ENCODE measurements at places on chromosomes 7 and 10.

DNA sequence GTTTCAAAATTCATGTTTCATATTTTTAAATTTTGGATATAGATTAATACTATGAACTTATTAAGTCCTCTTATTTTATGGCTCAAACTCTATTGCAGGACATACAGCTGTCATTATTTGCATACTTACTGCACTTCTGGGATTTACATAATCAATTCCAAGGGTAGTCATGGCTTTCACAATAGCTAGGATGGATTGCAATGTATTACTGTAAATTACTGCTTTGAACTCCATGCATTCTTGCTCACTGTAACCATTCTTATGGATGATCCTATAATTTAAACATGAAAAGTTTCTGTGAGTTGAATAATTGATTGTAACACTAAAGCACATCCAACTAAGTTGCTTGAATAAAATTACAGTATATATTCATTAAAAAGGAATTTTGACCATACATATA is 23.5 kb downstream of the GNAT3 start:
- DNase-seq: no peak

GRCh38 chr7:107118109-107118900 is 50.5 kb upstream of the HBP1 start:
- DNase-seq: no peak

GRCh38 chr7:147413557-147413870 is 1177.1 kb upstream of the C7orf33 start:
- DNase-seq: no peak

- no peak for DNase-seq
These were observed 25.6 kb upstream of the ZC3HAV1L start for GRCh38 chr7:139061416-139061815.

- DNase-seq: no peak
These were observed 108.8 kb downstream of the GLRX3 start for GRCh38 chr10:130244928-130245495.

- DNase-seq: no peak
These were observed 151.4 kb upstream of the CALCR start for GRCh38 chr7:93725954-93726353.

DNA sequence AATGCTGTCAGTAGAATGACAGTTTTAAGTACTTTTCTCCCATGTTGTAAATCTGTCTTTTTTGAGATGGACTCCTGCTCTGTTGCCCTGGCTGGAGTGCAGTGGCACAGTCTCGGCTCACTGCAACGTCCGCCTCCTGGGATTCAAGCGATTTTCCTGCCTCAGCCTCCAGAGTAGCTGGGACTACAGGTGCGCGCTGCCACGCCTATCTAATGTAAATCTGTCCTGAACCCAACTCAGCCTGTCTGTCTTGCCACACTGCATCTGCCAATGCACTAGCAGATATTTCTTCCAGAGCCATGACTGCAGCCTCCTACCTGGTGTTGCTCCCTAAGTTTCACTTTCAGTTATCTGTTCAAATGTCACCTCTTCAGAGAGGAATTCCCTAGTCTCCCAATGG is 264.1 kb downstream of the PHF14 start:
- DNase-seq: no peak

GRCh38 chr7:48207155-48207675 is 36.0 kb downstream of the ABCA13 start:
- DNase-seq: no peak

GRCh38 chr10:47137311-47137851 is 162.6 kb upstream of the GDF10 start:
- DNase-seq: no peak

- DNase-seq: no peak
These were observed 384.9 kb upstream of the PFKP start for GRCh38 chr10:2682491-2682890.

- peak; percentile 49 for DNase-seq
These were observed 52.0 kb upstream of the SMNDC1 start for GRCh38 chr10:110356628-110357245.

GRCh38 chr7:90701021-90701420 is 104.9 kb downstream of the CDK14 start:
- no peak for DNase-seq

GRCh38 chr10:19971343-19972052 is 155.3 kb downstream of the PLXDC2 start:
- no peak for DNase-seq

- DNase-seq: no peak
These were observed 589.3 kb downstream of the NRG3 start for GRCh38 chr10:82464191-82464818.

DNA sequence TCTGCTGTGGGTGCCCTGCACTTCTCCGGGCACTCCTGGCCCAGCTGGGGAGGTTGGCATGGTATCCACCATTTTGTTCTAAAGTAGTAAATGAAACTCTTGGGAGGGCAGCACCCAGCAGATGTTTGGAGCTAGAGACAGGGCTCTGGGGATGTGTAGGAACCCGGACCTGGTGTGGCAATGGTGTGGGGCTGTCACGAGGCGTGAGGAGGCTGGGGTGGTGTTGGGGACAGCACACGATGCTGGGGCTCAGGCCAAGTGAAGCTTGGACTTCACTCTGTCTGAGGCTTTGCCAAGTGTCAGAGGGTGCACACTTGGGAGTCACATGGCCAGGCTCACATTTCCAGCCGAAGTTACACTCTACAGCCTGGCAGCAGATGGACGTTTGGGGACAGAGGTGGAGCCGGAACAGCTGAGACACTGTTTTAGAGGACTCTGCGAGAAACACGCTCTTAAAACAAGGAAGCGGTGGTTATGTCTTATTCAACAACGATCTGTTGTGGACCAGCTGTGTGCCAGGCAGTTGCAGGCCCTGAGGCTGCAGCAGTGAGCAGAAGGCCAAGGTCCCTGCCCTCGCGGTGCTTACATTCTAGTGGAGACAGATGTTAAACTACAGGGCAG is 118.2 kb downstream of the CUX1 start:
- no peak for DNase-seq

GRCh38 chr10:113397047-113397446 is 155.8 kb upstream of the HABP2 start:
- DNase-seq: no peak

Data from T-cell (primary cell).